ENCODE measurements at places on chromosomes 3 and 15.

DNA sequence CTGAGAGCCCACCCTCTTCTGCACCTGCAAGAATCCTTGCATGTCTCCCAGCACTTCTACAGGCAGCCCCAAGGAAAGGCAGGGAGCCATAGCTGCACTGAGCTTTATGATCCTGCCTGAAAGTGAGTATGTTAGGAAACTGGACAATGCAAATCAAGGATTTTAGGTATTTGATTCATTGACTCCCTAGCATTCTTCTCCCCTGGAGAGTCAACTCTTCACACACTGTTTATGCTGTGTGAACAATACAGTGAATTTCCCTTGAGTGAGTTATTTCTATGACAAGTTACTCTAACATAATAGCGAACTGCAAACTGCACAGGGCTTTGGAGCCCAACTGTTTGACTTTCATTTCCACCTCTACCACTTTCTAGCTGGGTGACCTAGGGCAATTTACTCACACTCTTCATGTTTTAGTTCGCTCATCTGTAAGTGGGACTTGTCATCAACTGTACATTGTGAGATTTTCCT, 96.0 kb upstream of the PHLDB2 start:
- DNase-seq, result no peak

GRCh38 chr3:179957264-179957845, 79.4 kb downstream of the PEX5L start:
- no peak for DNase-seq

DNA sequence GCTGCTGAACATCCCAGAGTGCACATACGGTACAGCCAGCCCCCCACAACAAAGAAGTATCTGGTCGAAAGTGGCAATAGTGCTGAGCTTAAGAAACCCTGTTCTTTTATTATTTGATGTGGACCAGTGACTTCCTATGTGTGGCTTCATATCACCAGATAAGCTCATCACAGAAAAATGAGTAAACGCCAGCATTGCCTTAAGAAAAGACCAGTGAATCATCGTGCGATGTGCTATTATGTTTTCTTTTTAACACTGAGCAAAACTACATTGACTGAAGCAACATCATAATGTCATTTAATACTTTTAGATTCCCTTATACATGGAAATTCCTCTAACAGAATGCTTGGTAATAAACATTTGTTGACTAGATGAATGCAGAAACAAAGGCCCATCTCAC, 45.2 kb upstream of the ARRDC4 start:
- no peak for DNase-seq

- DNase-seq, result peak; percentile 15
These were observed 65.5 kb downstream of the CORO2B start for GRCh38 chr15:68644083-68644904.

GRCh38 chr3:100591411-100591810, 18.0 kb upstream of the ADGRG7 start:
- no peak for DNase-seq

DNA sequence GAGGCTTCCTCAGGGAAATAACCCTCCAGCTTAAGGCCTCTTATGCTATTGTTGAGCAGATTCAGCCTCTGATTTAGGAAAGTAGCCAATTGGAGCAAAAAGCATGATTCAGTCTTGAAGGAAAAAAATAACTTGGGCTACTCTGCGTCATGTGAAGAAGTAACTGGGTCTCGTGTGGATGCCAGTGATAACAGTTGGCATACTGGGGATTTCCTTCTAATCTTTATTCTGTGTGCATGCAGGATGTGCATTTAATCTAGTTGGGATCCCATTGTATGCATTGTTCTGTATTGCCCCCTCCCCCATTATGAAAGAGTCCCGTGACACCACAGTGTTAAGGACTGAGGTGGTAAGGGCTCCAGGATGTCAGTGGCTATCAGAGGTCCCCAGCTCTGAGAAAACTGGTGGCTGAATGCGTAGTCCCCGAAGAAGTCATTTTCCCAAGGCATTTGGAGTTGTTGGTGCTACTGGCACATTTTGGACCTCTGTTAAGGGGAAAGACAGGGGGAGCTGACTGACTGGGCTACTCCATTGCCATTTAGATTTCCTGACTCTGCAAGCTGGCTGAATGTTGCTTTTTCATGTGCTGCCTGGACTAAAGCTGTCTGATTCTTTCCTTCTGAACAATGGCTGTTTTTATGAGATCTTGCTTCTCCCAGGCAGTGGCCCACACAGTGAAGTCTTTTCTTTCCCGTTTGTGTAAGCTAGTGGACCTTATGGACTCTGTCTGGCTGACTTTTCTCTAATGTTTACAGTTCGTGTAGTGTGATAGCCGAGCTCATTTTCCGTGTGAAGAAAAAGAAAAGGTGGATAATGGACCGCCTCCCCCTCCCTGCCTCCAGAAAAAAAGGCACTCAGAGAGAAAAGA, 38.4 kb upstream of the TRAK1 start:
- peak; percentile 57 for DNase-seq

GRCh38 chr3:125050488-125051090, 5.2 kb downstream of the HEG1 start:
- DNase-seq, result no peak

GRCh38 chr3:5023777-5024346, 44.6 kb downstream of the BHLHE40 start:
- DNase-seq, result no peak

GRCh38 chr15:32643907-32644445, 2.5 kb downstream of the SCG5 start:
- DNase-seq, result no peak

DNA sequence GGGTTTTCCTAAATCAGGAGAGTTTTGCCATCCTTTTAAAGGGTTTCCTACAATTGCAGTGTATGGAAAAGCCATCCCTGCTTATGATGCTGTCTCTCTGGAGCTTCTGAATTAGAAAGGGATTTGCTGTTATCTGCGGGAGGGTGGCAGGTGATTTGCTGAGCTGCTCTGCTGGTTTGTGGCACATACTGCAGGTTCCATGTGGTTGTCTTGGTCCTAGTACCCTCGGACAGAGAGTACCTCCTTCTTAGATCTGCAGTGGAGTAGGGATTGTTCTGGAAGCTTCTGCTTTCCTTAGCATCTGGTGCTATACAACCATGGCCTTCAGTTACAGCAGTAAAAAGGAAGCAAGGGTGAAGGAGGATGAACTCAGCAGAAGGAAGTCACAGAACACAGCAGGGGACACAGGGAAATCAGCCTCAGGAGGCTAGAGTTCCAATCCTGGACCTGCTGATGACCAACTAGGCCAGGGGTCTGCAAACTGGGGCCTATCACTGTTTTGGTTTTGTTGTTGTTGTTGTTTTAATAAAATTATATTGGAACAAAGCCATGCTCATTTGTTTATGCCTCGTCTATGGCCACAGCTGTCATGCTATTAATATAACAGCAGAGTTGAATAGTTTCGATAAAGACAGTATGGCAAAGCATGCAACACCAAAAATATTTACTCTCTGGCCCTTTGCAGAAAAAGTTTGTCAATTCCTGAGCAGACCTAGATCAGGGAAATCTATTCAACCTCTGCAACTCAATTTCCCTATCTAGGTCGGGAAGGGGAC, 39.5 kb downstream of the STARD5 start:
- peak; percentile 58 for DNase-seq

- DNase-seq, result no peak
These were observed 16.4 kb downstream of the GPR160 start for GRCh38 chr3:170054204-170054603.

- DNase-seq, result peak; percentile 99
These were observed 52.5 kb upstream of the ROPN1B start for GRCh38 chr3:125916376-125916978.

DNA sequence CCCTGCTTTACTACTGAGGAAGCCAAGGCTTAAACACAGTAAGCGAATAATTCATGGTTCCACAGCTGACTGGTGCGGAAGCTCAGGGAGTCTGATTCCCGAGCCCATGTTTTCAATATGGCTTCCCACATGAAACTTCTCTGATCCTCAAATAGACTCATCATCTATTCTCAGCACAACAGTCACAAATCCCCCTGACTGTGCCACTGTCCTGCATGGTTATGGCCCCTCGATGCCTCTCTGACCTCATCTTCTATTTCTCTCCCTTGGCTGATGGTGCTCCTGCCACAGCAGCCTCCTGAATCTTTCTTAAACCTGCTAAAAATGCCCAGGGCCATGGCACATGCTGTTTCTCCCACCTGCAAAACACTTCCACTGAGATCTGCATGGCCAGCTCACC, 43.2 kb downstream of the SRGAP3 start:
- DNase-seq, result no peak

GRCh38 chr15:81744364-81744763, 301.5 kb downstream of the MEX3B start:
- no peak for DNase-seq

DNA sequence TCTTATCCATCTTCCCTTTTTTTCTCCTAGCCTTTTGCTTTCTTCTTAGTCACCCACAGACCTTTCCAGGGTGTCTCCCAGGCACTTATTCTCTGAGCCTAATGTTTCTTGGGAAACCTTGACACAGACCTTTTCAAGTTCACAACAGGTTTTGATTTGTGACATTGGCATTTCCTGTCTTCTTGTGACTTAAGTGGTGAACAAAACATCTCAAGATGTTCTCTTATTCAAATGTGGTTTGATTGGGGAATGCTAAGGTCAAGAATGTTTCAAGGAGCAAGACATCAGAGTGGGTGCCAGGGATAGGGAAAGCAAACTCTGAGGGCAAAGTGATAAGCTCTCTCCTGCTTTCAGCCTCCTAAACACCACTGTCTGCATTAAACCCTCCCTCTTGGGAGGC, 68.2 kb upstream of the GSK3B start:
- DNase-seq, result no peak

DNA sequence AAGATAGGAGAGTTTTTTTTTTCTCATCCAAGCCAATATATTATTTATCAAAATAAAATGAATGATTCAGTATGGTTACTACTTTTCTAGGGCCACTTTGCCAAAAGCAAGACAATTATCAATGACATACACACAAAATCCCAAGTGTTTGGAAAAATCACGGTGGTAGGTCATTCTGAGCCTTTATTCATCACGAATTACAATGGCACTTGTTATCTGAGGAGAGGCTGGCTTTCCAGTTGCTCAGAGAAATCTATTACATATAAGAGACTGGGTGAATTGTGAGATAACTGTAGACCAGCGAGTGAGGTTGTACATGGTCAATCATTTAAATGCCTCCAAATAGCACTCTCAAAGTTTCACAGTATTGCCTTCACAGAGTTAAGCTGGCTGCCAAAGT, 20.4 kb upstream of the FGF12 start:
- DNase-seq, result no peak

- no peak for DNase-seq
These were observed 54.9 kb downstream of the CALML4 start for GRCh38 chr15:68150187-68150586.

DNA sequence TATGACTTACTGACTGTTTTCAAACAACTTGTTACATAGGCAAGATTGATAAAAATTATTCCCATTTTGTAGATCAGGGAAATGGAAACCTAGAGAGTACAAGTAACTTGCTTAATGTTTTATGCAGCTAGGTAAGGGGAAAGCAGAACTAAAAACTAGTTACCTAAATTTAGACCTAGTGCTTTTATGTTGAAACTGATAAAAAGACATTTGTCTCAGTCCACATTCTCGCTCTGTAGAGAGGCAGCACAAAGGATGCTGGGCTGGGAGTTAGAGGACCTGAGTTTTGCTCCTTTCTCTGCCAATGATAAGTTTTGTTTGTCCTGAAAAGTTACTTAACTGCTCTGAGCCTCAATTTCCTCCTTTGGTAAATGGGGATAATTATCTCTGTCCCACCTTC, 17.4 kb downstream of the TIMP4 start:
- DNase-seq, result no peak

DNA sequence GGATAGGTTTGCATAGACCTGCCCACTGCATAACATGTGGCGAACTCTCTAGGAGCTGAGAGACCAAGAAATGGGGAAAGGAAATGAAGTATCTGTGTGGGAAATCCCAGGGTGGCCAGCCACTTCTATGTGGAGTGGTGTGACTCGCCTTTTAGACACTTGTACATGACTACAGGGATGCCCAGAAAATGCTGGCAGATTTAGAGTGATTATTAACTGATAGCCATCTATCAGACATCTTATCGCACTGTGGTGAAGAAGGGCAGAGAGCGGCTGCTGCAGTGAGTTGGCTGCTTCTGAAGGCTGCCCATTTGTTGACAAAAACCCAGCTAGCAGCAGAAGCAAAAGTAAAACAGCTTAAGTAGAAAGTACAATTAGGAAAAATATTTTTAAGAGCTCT, 18.1 kb upstream of the STAC start:
- DNase-seq, result no peak

- DNase-seq, result no peak
These were observed 59.3 kb downstream of the C3orf85 start for GRCh38 chr3:109195815-109196214.

GRCh38 chr15:63071288-63071909, 28.9 kb downstream of the TPM1 start:
- no peak for DNase-seq

- DNase-seq, result no peak
These were observed 102.0 kb upstream of the MRPS22 start for GRCh38 chr3:139241783-139242182.

DNA sequence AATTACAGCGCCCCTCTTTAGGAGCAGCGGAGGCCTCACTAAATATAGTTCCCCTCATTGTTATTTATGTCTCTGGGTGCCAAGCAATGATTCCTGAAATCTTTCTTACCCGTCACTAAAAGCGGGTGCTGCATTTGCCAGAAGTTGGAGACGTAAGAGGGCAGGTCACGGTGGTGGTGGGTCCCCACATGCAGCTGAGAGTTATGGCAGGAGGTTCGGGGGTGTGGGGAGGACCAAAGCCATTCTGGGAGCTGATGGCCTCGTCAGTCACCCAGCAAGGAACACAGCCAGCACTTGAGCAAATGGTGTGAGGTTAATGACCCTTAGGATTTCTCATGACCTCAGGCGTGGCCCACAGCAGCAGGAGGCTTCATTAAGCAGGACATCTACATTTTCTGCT, 129.2 kb downstream of the RAB11A start:
- DNase-seq, result no peak

GRCh38 chr3:5252131-5252530, 64.6 kb downstream of the EDEM1 start:
- DNase-seq, result no peak

DNA sequence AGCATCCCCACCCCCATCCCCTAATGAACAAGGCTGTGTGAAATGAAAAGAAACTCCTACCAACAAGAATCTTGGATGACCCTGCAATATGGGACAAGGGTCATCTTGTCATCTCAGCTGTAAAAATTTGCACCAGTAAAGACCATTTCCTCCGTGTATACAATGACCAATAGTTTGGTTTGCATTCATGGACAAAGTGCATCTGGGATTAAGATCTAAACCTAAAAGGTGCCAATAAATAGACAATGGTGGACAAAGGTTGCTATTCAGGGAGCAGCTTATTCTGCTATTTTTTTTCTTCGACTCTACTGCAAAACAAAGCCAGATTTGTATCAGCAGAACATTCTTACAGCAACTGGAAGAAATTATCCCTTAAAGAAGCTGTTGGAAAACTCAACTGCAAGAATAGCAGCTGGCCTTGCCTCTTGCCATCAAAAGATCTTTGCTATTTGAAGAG, 8.0 kb downstream of the MGLL start:
- no peak for DNase-seq

DNA sequence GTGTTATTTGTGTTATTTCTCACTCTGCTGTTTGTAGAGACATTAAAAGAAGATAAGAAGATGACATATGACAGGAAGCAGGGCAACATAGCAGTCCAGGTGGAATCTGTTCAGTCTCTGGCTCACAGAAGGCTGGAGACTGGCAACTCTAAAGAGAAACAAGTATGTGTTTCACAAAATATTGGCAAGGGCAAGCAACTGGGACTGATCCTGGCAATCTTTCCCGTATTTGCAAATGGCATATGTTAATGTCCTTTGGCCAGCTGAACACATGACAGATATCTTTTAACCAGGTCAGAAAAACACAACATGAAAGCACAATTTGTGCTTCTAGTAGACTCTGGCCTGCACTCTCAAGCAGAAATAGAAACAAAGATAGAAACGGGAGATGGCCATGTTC, 1354.1 kb upstream of the EPHA6 start:
- no peak for DNase-seq

Measured in cardiac septum (tissue), 1 donor.